ENCODE measurements at places on chromosomes 1 and 21. TPM values are rescaled to one million over a fixed set of nuclear protein-coding genes. Genes with fewer than 3 reads are reported as not detected.

CTSE gene
- not detected for total RNA-seq

EMC1 gene
- 40.2 TPM for total RNA-seq

DNA sequence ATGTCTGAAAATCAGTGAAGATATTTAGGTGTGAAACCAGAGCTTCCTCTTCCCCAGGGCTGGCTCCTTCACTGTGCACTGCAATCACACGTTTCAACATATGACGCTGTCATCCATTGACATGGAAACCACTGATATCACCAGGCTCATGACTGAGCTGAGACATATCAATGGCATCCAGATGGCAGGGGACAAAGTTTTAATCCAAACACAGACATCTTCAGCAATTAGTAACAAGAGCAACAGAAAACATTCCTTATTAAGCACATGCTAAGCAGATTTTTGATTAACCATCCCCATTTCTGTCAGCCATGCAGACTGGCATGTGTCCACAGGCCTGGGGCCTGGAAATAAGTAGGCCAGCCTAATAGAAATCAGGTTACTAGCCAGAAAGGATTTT, 108.0 kb upstream of the ADAR start:
- H3K4me1 ChIP-seq: peaks cover 19% of the 10 kb centered on the region
- H3K27ac ChIP-seq: no peak overlapping the region
- no peak for DNase-seq

MEX3A gene
- 0.22 TPM for total RNA-seq

ZBTB8OS gene
- 56.7 TPM for total RNA-seq

GRCh38 chr21:45308194-45309068, 20.7 kb upstream of the POFUT2 start:
- no peak overlapping the region for H3K27ac ChIP-seq
- H3K27me3 ChIP-seq: no peaks in the 10 kb centered on the region
- no peak overlapping the region for H3K4me3 ChIP-seq
- no peaks in the 10 kb centered on the region for H3K36me3 ChIP-seq
- DNase-seq: no peak
- peaks cover 10% of the 10 kb centered on the region for H3K4me1 ChIP-seq

ARTN gene
- not detected for total RNA-seq

CD1B gene
- not detected for total RNA-seq

- H3K27me3 ChIP-seq: no peaks in the 10 kb centered on the region
- H3K4me1 ChIP-seq: peaks cover 74% of the 10 kb centered on the region
- no peak for DNase-seq
- H3K27ac ChIP-seq: peak overlapping the region; percentile 84
- peaks cover 3% of the 10 kb centered on the region for H3K36me3 ChIP-seq
Measured at GRCh38 chr21:25457411-25457810, 149.9 kb downstream of the MRPL39 start.

GRCh38 chr1:205438213-205439158, 16.6 kb upstream of the LEMD1 start:
- DNase-seq: peak; percentile 14
- H3K27me3 ChIP-seq: no peaks in the 10 kb centered on the region
- no peak overlapping the region for H3K27ac ChIP-seq
- peaks cover 15% of the 10 kb centered on the region for H3K4me1 ChIP-seq

DNA sequence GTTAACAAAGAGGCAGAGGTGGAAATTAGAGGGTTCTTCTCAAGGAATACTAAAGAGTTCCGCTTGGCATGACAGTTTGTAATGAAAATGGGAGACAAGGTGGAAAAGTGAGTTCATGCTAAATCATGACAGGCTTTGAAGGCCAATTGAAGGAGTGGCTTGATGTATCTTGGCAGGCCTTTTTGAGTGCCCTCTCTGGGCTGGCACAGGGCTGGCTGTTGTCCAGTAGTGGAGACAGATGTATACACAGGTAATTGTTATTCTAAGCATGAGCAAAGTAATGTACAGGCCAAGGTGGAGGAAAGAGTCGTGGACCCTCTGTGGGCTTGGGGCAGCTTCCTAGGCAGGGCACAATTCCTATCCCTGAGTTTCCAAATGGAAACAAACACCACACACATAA, 196.7 kb upstream of the GALNT2 start:
- H3K4me3 ChIP-seq: no peak overlapping the region
- no peaks in the 10 kb centered on the region for H3K36me3 ChIP-seq
- H3K27ac ChIP-seq: no peak overlapping the region
- H3K27me3 ChIP-seq: no peaks in the 10 kb centered on the region
- no peak for DNase-seq

- no peak for DNase-seq
- no peaks in the 10 kb centered on the region for H3K27me3 ChIP-seq
- H3K4me3 ChIP-seq: no peak overlapping the region
- H3K27ac ChIP-seq: no peak overlapping the region
- no peaks in the 10 kb centered on the region for H3K4me1 ChIP-seq
Measured at GRCh38 chr1:168007691-168008090, 70.8 kb upstream of the MPC2 start.
